ENCODE measurements at places on chromosomes 11 and 22.

DNA sequence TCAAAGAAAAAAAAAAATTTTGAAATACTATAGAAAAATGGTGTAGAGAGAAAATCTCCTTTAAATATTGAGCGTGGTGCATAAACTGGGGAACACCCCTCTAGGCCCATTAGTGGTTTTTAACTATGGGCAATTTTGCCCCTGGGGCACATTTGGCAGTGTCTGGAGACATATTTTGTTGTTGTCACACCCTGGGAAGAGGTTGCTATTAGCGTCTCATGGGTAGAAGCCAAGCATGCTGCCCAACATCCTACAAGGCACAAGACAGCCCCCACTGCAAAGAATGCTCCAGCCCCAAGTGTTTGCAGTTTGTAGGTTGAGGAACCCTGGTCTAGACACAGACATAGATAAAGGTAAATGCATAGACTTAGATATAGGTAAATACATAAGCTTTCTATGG, 92.6 kb downstream of the KIAA1671 start:
- DNase-seq, result no peak

DNA sequence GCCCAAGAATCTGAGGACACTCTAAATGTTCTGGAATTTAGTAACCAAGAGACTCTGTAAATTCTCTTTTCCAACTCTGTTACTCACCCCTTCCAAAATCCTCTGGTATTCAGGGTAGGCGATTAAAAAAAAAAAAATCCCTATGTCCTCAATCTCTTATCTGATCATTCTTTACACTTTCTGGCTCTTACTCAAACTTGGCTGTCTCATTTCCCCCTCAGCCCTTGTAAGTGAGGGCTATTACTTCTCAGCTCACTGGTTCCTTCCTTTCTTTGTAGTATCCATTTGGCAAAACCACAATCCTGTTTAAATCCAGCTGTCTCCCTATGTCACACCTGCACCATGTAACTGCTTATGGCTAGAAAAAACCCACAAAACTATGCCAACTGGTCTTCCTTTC, 12.7 kb upstream of the MSANTD2 start:
- no peak for DNase-seq

- no peak for DNase-seq
Observed at GRCh38 chr11:44472916-44473315, 92.5 kb upstream of the CD82 start.

DNA sequence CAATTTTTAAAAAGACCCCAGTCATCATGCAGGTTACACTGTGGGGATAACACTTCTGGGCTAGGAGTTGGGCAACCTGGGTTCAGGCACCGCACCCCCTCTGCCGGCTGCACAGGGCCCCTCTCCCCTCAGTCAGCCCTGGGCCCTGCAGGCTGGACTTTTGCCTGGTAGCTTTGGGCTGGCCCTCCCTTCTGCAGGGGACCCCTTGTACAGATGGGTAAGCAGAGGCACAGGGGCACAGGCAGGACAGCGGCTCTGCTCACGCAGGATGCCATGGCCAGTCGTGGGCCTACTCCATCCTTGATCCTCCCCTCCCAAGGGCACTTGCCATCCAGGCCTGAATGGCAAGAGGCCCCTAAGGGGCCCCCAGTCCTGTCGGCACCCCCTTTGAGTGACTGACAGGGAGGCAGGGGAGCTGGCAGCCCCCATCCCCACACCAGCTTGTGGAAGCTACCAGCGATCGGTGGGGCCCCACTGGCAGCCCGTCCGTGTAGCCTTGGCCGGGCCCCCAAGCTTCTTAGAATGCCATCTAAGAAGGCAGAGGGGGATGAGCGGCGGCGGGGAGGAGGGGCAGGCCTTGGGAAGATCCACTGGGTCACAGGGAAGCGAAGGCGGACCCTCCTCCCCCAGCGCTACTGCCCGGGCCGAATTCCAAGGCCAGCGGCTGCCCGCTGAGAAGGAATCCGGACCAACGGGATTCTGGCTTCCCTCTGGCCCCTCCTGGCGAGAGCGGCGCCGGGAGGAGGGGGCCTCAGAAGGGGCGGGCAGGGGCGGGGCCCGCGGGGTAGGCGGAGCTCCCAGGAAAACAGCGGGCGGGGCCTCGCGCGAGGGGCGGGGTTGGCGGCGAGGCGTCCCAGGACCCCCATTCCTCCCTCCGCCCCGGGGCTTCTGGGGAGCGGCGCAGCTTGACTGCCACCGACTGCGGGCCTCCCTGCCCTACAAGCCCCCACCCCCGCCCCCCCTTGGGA, 6.8 kb upstream of the CHKA start:
- DNase-seq, result peak; percentile 21

DNA sequence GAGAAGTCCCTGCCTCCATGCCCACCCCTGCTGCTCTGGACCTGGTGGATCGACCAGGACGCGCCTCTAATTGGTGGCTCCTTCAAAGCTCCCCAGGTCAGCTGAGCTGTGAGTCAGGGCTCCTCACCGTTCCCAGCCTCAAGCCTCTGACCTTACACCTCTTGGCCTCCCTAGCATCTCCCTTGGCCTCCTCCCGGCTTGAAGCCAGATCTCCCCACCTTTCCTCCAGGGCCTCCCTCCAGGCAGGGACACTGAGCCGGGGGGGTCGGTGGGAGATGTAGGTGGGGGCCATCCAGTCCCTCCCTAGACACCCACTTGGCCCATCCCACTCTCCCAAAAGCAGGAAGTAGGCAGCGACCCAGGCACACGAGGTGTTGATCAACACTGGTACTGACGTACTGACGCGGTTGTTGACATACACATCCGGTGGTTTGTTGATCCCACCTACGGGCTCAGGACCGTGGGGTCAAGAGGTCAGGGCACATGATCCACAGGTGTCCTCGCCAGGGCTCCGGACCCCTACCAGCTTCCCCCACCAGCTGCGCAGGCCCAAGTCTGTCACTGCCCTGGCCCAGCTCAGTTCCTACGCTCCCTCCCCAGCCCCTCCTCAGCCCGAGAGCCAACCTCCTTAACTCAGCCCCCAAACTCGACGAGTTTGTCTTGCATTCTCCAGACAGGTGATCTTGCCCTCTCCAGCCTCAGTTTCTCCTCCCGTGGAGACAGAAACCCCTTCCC, 802 bp downstream of the ATG2A start:
- DNase-seq, result peak; percentile 12

GRCh38 chr22:33792832-33793231, 127.4 kb downstream of the LARGE1 start:
- DNase-seq, result no peak

DNA sequence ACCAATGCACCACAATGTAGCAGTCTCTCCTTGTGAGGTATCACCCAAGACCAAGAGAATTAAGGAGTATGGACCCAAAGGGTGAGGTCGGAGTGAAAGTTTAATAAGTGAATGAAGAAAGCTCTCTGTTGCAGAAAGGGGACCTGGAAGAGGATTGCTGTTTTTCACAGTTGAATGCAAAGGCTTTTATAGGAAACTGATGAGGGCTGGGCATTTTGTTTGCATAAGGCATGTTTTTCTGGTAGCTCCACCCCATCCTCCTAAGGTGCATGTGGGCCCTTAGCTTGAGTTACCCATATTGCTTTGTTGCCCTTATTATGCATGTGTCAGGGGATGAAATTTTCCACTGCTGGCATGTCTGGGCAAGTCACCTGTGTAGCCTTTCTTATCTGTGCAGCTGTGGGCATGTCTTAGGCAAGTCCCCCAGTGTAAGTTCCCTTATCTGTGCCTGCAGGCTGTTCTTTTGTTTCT, 64.7 kb downstream of the BDNF start:
- DNase-seq, result no peak

GRCh38 chr11:106276126-106276525, 198.7 kb downstream of the AASDHPPT start:
- DNase-seq, result no peak

DNA sequence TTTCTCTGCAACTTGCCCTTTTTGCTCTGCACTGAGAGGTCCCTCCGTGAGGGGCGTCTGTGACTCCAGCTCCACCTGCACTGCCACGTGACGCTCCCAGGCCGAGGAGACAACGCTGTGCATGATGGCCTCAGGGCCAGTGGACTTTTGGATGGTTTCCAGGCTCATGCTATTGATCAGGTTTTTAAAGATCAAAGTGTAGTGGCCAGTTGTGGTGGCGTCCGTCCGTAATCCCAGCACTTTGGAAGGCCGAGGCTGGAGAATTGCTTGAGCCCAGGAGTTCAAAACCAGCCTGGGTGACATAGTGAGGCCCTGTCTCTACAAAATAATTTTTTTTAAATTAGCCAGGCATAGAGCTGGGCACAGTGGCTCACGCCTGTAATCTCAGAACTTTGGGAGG, 16.1 kb downstream of the RPL3 start:
- DNase-seq, result no peak

- no peak for DNase-seq
Observed at GRCh38 chr11:123241874-123242543, 47.0 kb upstream of the CLMP start.

- no peak for DNase-seq
Observed at GRCh38 chr11:102046841-102047240, 396 bp upstream of the CFAP300 start.

GRCh38 chr11:100847696-100848216, 160.7 kb downstream of the ARHGAP42 start:
- no peak for DNase-seq

DNA sequence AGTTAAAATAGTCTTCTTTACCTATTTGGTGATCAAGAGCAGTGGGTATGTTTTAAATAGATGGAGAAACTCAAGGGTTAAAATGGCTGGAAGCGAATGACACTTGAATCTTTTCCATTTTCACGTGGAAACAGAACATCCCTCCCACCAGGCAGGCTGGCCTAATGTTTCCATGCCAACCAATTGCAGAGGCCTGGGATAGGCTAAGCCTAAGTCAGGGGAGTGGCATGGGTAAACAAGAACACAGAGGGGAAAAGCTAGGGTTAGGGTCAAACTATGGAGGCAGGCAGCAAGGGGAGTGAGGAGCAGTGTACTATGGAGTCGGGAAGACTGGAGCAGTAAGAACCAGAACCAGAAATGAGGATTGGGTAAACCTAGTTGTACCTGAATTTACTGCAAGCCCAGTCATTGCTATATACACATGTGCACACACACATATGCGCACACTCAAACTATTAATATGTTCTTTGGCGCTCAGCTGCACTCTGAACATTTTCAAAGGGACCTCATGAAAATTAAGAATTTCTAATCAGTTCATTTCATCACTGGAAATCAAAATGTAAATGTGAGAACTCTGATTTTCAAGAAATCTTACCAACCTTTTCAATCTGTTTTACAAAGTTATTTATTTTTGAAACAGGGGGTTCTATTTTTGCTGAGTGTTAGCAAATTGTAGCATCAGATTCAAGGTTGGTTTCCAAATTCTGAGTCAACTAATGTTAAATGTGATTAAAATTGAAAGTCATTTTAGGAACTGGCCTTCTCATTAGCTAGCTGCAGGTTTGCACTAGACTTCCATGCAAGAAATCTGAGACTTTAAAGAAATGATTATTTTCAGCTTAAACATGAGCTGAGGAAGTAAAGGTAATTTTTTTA, 327.0 kb upstream of the CCDC90B start:
- DNase-seq, result no peak

DNA sequence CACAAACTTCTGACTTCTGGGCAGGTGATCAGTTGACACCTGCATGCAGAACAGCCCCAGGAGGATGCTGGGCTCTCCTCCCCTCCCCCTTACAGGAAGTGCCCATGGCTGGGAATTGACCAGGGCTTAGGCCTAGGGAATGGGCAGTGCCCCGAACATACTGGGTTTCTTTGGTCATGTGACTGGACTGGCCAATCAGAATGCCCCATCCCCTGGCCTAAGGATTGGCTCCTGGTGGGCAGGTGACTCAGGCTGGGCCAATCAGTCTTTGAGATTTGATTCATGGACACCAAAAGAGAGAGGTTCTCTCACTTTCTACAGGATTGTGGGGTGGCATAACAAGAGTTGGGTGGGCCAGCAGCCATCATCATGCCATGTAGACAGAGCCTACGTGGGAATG, 37.1 kb downstream of the MCM5 start:
- no peak for DNase-seq

DNA sequence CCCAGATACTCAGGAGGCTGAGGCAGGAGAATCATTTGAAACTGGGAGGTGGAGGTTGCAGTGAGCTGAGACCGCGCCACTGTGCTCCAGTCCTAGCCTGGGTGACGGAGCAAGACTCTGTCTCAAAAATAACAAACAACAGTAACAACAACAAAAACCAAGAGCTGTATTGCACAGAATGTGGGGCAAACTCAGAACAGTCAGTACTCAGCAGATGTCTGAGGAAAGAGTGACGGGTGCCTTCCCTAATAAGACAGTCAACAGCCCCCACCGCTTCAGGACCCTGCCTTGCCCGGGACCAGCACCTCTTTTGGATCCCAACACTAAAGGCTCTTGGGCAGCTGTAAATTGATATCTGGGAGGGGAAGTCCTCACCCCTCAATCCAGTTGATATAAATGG, 40.3 kb downstream of the RIBC2 start:
- no peak for DNase-seq

GRCh38 chr11:78853521-78853920, 278.9 kb upstream of the NARS2 start:
- DNase-seq, result no peak

DNA sequence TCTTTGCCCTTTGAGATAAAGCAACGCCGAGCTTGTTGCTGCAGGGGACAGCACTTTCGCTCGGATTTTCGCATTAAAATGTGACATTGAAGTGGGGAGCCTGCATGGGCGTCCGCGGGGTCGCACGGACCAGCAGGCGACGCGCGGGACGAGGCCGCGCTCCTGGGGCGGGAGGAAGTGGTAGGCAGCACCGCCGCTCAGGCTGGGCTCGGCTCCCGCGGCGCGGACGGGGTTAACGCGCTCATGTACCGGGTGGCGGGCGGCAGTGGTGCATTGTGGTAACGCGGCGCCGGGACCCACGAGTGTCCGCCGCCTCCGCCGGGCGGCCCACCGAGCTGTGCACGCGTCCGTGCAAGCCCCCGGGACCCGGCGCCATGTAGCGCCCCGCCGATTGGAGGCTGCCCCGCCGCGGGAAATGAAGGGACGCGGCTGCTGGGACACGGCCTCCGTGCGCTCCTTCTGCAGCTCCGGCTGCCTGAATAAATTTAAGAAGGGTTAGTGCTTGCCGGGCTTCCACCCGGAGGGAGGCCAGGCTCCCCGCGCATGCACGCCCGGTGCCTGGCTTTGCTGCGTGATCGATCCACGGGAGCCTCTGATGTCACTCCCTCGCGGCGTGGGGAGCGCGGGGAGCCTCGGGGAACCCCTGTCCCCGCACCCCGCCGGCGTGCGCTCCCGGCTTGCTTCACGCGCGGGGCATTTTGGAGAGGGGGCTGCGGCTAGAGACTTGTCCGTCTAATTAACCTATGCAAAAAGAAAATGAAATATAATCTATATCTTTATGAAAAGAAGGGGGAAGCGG, 127.7 kb downstream of the OSBP2 start:
- DNase-seq, result no peak

DNA sequence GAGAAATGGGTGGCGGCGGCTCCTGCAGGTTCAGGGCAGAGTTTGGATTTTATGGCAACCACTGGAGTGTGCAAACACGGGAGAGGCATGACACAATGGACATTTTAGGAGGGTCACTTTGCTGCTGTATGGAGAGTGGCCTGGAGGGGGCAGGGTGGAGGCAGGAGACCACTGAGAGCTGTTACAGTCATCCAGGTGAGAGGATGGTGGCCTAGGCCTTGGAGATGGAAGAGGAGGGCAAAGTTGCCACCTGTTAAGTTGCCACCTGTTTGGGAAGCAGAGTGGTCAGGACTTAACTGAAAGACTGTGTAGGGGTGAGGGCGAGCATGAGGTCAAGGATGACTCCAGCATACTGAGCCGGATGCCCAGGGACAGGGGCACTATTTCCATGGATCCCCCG, 2.3 kb upstream of the RAD9A start:
- no peak for DNase-seq
